ENCODE measurements at places on chromosomes 12 and 14. TPM values are rescaled to one million over a fixed set of nuclear protein-coding genes. Genes with fewer than 3 reads are reported as not detected.
A peak's percentile ranks its signal among the peaks of the same experiment; 100 is the strongest.

- no peak for DNase-seq
Observed at GRCh38 chr14:75643985-75644384, 16.7 kb downstream of the ERG28 start.

DNA sequence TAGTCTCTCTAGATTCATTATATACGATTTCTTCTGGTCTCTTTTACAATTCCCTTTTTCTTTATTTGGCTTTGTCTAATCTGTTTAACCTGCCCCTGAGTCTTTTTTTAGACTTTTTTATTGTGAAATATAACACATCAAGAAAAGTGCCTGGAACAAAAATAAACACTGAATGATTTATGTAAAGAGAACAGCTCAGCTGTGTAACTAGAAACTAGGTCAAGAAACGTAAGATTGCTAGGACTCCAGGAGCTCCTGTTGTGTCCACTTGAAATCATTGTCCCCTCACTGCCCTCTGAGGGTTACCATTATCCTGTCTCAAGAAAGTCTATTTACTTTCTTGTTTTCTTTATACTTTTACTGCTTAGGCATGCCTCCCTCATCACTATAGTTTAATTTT lies 23.1 kb downstream of the EXD2 start:
- no peak for DNase-seq

- no peak for DNase-seq
Observed at GRCh38 chr12:95164656-95165055, 52.6 kb downstream of the FGD6 start.

GRCh38 chr14:101599234-101599885 lies 38.1 kb downstream of the DIO3 start:
- no peak for DNase-seq

- no peak for DNase-seq
Observed at GRCh38 chr14:64993266-64993930, 6.7 kb downstream of the FNTB start.

DNA sequence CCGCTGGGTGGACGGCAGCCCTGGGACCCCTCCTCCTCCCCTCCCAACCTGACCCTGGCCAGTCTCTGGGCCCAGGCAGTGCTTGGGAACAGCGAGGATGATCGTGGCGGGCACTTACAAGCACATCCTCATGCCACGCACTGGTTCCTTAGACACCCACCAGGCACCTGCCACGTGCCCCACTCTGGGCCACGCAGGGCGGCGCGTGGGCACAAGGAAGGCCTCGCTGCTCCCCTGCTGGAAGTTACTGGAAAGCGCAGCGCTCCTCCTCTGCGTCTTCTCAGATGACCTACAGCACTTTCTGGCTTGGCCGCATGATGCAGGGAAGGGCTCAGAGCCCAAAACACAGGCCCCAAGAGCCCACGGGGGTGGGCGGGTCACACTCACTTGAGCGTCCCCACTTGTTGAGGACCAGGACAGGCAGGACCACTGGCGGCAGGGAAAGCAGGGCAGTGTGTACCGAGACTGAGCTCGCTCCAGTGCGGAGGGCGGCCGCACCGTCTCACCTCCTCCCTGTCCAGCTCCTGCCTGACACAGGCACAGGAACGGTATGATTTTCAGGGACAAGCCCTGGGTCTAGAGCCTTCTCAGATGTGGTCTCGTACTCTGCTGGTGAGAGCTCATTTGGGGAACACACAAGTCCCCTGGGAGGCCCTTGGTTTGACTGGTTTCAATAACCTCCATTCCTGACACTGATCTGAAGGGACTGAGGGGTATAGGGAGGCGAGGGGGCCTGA lies 128.3 kb upstream of the EVL start:
- no peak for DNase-seq

- no peak for DNase-seq
Observed at GRCh38 chr12:42779186-42779859, 189.8 kb upstream of the PRICKLE1 start.

DNA sequence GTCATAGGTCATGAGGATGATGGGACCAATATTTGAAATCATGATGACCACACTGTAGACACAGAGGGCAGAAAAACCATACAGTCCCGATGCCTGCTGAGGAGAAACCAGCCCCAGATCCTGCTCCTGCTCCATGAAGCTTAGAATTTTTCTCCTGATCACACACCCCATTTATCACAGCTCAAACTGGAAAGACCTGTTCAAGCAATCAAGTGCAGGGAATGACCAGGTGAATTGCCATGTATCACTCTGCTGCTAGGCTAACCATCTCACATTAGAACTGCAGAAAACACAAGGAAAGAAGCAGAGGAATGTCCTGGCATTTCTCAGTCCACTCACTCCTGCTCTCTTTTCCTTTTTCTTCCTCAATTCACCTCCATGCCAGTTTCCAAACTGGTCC lies 18.1 kb downstream of the MANSC1 start:
- no peak for DNase-seq

DNA sequence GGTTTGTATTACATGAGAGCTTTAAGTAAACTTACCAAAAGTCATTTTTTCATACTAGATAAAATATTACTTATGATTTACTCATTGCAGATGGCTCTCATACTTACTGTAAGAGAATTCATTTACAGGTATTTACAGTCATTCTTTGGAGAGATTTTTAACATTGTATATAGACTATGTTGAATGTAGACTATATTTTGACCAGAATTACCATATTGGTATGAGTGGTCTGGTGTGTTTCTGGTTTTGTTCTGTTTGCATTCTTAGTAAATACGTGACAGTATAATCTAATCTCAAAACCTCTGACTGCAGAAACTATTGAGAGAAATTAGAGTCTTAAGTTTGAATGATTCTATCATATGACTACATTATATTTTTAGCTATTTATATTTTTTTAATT lies 91.1 kb downstream of the USP15 start:
- no peak for DNase-seq

DNA sequence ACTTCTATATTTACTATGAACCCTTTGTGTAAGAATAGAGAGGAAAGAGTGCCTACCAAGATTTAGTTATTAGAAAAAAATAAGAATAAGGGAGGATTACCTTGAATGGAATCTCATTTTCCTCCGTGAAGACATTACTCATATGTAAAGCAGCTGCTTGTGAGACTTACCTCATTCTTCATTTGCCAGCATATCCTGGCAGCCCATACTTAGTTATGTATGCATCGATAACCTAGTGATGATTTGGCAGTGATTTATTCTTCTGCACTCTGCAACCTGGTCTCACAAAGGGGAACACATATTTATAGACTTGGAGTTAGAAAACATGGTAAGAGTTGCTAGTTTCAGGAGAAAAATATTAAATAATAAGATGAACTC lies 56.8 kb downstream of the LRFN5 start:
- no peak for DNase-seq

DNA sequence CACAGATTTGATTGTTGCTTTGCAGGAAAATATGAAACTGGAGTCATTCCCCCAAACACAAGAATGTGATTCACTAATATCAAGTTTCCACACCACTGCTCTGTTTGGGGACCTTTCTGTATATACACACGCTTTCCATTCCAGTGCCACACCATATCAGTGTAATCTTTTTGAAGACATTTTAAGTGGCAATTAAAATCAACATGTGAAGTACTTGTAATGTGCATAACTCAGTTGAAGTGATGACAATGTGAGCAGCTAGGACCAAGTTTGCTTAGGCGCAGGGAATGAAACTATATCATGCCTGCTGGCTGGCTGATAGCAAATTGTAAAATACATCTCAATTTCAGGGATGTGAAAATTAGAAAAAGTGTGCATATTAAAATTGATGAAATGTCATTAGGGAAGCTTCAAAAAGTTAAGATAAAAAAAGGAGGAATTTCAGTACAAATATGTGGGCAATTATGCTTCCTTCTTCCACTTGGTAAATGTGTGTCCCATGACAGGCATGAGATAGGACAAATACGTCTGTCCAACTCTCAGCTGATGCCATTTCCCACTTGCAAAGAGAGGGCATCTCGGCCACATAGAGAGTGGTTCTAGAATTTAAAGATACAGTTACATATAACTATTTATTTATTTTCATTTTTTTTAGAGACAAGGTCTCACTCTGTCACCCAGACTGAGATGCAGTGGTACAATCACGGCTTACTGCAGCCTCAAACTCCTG lies 43.7 kb downstream of the HSPB8 start:
- DNase-seq = no peak

DNA sequence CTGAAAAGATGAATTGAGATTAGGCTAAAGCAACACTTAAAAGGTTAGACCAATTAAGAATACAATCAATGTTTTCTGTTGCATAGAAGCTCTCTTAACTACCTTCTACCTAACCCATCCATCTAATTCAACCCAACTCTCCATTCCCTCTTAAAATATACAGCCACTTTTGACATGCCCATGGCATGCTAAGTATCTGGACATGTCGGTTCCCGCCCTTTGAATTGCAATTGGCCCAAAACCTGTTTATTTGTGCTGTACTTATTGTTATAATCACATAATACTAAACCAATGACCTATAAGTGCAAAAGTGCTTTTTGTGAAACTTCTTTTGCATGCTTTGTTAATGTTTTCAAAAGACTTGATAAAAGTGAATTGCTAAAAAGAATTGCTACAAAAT lies 37.6 kb upstream of the APPL2 start:
- no peak for DNase-seq

DNA sequence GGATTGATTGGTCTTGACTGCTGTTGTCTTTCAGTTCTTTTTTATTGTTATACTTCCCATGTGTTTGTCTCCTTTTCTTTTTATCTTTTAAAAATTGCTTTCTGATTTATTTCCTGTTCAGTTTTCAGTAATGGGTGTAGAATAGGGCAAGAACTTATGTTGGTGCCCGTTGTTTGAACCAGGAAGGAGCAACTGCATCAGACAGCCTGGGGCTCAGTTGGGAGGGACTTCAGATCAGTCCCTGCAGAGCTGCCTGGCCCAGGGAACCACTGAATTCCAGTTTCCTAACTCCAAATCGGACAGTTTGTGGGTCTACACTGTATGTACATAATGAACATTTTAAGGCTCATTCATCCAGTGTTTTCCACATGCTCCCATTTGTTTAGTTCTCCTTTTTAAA lies 64.9 kb downstream of the FBXO34 start:
- no peak for DNase-seq

- DNase-seq = no peak
Observed at GRCh38 chr14:29838752-29839151, 88.9 kb downstream of the PRKD1 start.

DNA sequence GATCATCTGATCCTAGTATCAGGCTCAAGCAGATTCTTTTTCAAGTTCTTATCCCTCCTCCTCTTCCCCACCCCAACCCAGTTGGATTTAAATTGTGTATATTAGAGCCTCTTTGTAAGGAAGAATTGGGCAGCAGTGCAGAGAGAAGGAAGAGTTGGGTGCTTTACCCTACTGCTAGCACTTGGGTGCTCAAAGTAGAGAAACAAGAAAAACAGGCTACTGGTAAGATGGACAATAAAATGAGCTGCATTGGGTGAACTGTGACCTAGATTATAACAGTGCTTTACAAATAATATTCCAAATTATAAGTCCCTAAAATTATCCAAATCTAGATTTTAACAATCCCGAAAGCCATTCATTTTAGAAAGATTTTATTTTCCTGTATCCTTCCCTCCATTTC lies 363.4 kb upstream of the GARIN6 start:
- DNase-seq = no peak

- no peak for DNase-seq
Observed at GRCh38 chr12:47267571-47267970, 187.8 kb upstream of the AMIGO2 start.

DNA sequence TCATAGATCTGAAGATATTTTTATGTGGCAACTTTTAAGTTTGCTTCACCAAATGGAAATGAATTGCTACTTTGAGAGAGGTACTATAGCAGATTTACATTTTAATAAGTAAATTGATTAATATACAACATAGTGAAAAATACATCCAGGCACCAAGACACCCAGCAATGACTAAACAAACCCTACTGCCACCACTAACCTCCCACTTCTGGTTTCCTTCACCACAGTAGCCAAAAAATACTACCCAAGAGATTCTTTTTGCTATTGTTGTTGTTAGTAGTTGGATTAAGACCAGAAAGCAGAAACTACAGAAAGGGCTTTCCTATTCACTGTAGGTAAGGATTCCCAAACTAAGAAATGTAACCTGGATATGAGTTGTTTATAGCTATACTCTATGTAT lies 54.1 kb downstream of the COCH start:
- no peak for DNase-seq

DNA sequence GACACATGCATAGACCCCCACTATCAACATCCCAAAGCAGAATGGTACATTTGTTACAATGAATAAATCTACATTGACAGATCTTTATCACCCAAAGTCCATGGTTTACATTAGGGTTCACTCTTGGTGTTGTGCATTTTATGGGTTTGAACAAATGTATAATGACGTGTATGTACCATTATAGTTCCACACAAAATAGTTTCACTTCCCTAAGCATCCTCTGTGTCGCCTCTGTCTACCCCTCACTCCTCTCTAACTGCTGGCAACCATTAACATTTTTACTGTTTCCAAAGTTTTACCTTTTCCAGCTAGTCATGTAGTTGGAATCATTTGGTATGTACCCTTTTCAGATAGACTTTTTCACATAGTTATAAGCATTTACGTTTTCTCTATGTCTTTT lies 69.5 kb upstream of the LMO3 start:
- DNase-seq = no peak

GRCh38 chr14:104353221-104353920 lies 215.0 kb downstream of the KIF26A start:
- DNase-seq = no peak

- DNase-seq = no peak
Observed at GRCh38 chr12:118964988-118965387, 16.4 kb upstream of the SRRM4 start.

DNA sequence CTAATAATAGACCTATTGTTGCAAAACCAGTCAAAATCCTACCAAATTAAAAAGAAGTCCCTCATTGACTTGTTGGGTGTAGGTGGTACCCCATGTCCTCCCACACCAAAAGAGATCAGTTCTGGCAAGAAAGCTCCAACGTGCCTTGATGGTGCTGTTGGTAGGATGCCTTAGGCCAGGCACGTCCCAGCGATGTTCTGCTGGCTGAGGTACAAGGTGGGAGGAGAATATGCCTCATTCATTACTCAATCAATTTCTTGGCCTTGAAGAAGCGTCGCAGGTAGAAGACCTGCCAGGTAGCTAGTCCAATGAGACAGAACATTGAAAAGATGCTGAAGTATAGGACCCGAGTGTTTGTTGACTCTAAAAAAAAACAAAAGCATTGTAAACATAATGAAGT lies 7.8 kb upstream of the NEK9 start:
- DNase-seq = no peak

- peak; percentile 89 for DNase-seq
Observed at GRCh38 chr14:63203618-63204406, 431 bp upstream of the RHOJ start.

Gene TDRD9
- 2.2 TPM for polyA plus RNA-seq

Gene GPRC5A
- polyA plus RNA-seq = 230 TPM

Gene SLC6A13
- not detected for polyA plus RNA-seq

Gene CYP27B1
- polyA plus RNA-seq = 0.76 TPM

Gene KCNK13
- polyA plus RNA-seq = not detected

Gene VSIG10
- 11.3 TPM for polyA plus RNA-seq

Gene RAB21
- 3.6 TPM for polyA plus RNA-seq

Gene PTPRB
- 1.7 TPM for polyA plus RNA-seq

Gene SMAGP
- polyA plus RNA-seq = 57.6 TPM

Gene CLEC2A
- polyA plus RNA-seq = not detected

Gene BCAT1
- 13.2 TPM for polyA plus RNA-seq

Gene TAS2R7
- polyA plus RNA-seq = not detected

All from BJ (cell line).